ENCODE measurements at places on chromosomes 1 and 21. TPM values are rescaled to one million over a fixed set of nuclear protein-coding genes. Genes with fewer than 3 reads are reported as not detected.

DNA sequence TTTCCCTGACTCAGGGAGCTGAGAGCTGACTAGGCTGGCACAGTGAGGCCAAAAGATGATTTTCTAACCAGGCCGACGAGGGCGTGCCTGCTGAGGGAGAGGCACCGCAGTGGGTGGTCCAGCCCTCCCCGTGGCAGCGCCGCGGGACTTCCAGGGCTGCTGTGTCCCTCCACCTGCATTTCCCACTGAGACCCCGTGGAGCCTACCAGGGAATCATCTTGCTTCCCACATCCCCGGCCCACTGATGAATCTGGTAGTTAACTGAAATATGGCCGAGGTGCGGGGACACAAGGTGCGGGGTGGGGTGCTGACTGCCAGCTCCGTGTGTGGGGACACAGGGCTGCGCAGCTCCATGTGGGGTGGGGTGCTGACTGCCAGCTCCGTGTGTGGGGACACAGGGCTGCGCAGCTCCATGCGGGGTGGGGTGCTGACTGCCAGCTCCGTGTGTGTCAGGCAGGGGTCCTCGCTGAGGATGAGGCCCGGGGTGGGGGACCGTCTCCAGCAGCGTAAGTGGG lies 10.4 kb downstream of the WRAP73 start:
- H3K4me3 ChIP-seq = no peak overlapping the region
- peaks cover 7% of the 10 kb centered on the region for H3K36me3 ChIP-seq
- no peak overlapping the region for H3K27ac ChIP-seq

- H3K27ac ChIP-seq = no peak overlapping the region
- no peak for DNase-seq
- no peak overlapping the region for H3K4me3 ChIP-seq
- no peaks in the 10 kb centered on the region for H3K4me1 ChIP-seq
- H3K27me3 ChIP-seq = peaks cover 18% of the 10 kb centered on the region
Observed at GRCh38 chr1:152348447-152348846, 11.4 kb downstream of the FLG2 start.

DNA sequence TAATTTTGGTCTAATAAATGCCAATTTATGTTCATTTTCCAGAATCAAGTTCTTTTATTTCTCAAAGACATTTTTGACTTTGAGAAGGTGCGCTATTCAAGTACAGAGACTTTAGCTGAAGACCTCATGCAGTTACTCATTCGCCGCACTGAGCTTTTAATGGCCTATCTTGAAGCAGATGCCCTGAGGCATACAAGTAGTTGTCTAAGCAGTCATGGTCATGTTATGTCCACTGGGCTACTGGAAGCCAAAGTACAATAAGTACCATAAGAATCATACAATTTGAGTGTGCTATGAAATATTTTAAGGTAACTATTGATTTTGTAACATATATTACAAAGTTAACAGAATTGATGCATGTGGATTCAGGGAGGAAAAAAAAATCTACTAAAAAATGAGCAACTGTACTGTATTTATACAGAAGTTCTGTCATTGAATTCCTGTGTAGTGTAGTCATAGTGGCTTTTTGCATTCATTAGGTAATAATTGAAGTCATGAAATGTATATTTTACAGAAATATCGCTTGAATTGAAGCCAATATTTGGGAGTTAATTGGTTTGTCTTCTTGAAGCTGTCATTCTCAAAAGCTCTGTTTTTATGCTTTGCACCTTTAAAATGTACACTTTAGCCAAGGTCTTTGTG lies 13.5 kb upstream of the NEXN start:
- H3K4me3 ChIP-seq = no peak overlapping the region
- no peaks in the 10 kb centered on the region for H3K27me3 ChIP-seq
- no peak overlapping the region for H3K27ac ChIP-seq
- no peaks in the 10 kb centered on the region for H3K36me3 ChIP-seq

GRCh38 chr1:47424336-47424982 lies 8.4 kb downstream of the FOXE3 start:
- peaks cover 10% of the 10 kb centered on the region for H3K27me3 ChIP-seq
- H3K27ac ChIP-seq = no peak overlapping the region
- H3K4me3 ChIP-seq = no peak overlapping the region

GRCh38 chr1:227583354-227583753 lies 20.0 kb downstream of the ZNF678 start:
- no peak overlapping the region for H3K27ac ChIP-seq
- DNase-seq = no peak
- H3K36me3 ChIP-seq = peaks cover 3% of the 10 kb centered on the region
- no peaks in the 10 kb centered on the region for H3K27me3 ChIP-seq
- no peak overlapping the region for H3K4me3 ChIP-seq

DNA sequence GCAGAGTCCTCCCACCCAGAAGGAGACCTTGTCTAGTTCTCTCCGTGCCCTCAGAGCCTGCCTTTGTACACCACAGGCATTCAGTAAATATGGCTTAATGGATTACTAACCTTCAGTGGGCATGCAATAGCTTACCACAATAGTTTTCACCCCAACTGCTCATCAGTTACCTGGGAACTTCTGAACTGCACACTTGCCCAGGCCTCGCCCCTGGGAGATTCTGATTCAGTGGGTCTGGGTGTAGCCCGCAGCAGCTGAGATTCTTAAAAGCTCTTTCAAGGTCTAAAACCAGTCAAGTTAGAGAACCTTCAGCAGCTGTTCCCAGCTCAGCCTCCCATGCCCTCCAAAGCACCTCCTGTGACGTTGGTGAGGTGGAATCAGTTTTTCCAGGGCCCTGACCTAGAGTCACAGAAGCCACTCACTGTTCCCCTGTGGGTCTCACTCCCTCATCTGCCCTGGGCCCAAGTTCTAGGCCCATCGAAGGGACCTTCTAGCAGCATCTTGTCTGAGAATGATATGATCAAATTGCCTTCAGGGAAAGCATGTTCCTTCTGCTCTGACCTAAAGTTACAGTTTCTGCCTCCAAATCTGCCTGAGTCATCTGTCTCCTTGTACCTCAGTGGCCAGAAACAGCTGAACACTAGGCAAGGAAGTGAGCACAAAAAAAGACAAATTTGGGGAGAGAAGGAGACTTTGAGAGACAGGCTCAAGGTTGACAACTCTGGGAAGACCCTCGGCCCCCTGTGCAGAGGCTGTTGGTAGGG lies 10.8 kb downstream of the ASAP3 start:
- no peak for DNase-seq
- H3K4me3 ChIP-seq = no peak overlapping the region
- H3K27me3 ChIP-seq = peaks cover 12% of the 10 kb centered on the region
- H3K4me1 ChIP-seq = peaks cover 4% of the 10 kb centered on the region

The APOBEC4 gene
- not detected for total RNA-seq

The DSTYK gene
- total RNA-seq = 10.5 TPM

The NEGR1 gene
- 0.08 TPM for total RNA-seq

Data from T-helper 17 cell (primary cell).